ENCODE measurements at places on chromosomes 16 and 17.

- no peak for DNase-seq
- H3K4me3 ChIP-seq, result peak overlapping the region; percentile 94
- H3K36me3 ChIP-seq, result peaks cover 26% of the 10 kb centered on the region
- peaks cover 33% of the 10 kb centered on the region for H3K4me1 ChIP-seq
- peak overlapping the region; percentile 93 for H3K27ac ChIP-seq
Measured at GRCh38 chr16:29975134-29975538, 1.5 kb downstream of the TAOK2 start.

DNA sequence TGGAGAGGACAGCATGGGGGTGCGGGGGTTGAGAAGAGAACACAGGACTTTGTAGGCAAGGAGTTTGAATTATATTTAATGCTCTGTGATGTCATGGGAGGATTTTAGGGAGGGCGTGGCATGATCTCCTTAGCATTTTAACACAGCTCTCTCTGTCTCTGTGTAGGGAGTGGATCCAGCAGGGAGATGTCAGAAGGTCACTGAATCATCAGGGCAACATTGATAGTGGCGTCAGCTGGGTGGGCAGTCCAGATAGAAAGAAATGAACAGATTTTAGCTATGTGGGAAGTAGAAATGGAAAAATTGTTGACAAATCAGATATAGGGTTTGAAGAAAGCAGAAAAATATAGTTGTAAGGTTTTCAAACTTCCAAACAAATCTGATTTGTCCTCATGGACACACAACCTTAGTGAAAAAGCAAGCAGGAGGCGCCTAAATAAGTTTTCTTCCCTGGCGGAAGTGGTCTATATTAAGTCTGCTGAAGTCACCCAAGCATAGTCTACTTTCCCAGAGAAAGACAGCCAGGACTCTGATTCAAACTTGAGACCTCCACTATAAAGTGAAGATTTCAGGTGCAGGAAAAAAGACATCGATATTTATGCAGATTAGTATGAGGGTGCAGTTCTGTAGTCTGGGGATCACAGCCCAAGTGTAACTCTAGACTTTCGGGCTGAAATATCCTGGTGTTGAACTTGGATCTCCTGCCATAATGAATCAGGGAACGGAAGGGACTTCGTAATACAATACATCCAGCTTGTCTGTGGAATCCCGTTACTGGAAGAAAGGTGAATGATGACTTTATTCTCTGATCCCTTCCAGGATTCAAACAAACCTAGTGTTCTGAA, 10.1 kb upstream of the PCTP start:
- no peaks in the 10 kb centered on the region for H3K36me3 ChIP-seq
- H3K4me1 ChIP-seq, result peaks cover 9% of the 10 kb centered on the region
- no peak overlapping the region for H3K27ac ChIP-seq
- peaks cover 27% of the 10 kb centered on the region for H3K27me3 ChIP-seq

DNA sequence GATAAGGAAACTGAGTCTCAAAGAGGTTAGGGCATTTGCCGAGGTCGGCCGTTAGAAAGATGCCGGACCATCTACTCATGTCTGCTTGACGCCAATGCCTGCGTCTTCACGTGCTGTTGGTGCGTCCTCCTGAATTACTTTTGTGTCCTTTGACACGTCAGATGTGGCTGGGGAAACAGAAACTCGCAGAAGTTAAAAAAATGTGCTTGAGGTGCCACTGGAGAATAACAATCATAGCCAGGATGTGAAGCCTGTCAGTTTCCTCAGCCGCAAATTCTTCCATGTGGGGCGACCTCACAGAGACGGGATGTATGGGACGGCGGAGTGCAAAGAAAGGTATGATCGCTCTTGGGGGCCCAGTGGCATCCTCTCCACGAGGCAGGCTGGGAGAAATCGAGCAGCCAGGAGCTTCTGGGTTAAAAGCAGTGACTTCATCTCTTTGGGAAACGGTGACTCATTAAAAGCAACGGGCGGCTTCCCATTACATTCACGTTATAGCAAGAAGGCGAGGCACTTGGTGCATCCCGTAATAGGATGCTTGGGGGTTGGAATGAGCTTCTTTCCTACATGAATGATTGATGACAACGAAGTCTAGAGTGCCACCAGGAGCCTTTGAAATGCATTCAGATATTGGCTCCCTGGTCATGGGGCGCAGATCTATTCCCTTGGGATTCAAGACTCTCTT, 67.8 kb downstream of the BMERB1 start:
- H3K27ac ChIP-seq, result no peak overlapping the region
- no peak for DNase-seq
- H3K4me3 ChIP-seq, result no peak overlapping the region
- H3K36me3 ChIP-seq, result peaks cover 19% of the 10 kb centered on the region

DNA sequence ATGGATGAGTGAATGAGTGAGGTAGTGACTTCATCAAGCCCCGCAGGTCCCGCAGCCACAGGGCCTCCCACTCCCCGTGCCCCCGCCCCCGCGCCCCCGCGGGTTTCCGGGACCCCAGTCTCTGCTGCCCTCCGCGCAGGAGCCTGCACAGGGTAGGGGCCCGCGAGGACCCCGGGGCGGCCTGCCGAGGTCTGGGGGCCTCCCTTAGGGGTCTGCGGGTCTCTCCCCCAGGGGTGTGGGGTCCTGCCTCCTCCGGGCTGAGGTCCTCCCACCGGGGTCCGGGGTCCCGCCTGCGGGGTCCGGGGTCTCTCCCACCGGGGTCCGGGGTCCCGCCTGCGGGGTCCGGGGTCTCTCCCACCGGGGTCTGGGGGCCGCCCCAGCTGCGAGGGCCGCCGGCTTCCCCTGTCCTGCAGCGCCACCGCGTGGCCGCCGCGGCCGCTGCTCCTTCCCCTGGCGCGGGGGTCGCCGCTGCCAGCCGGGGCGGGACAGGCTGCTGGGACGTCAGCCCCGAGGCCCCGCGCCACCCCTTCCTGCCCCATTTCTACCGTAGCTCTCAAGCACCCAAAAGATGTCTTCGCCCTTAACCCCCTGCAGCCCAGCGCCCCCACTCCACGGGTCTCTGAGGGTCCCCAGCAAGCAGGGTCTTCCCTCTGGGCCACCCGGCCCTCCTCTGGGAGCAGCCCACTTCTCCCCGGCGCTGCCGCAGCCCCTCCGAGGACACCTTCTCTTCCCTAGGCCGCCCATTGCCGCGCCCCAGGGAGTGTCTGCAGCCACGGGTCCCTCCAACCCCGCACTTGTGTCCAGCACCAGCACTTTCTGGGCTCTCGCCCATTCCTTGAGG, 10.4 kb upstream of the CHMP6 start:
- DNase-seq, result peak; percentile 59
- peak overlapping the region; percentile 66 for H3K4me3 ChIP-seq
- H3K27ac ChIP-seq, result peak overlapping the region; percentile 57
- peaks cover 12% of the 10 kb centered on the region for H3K27me3 ChIP-seq

GRCh38 chr17:42697108-42697811, 14.9 kb downstream of the CNTNAP1 start:
- H3K4me3 ChIP-seq, result no peak overlapping the region
- H3K36me3 ChIP-seq, result peaks cover 7% of the 10 kb centered on the region
- H3K27ac ChIP-seq, result no peak overlapping the region

GRCh38 chr17:20992987-20993862, 49.6 kb downstream of the USP22 start:
- H3K4me3 ChIP-seq, result no peak overlapping the region
- H3K27ac ChIP-seq, result no peak overlapping the region
- no peaks in the 10 kb centered on the region for H3K27me3 ChIP-seq
- H3K36me3 ChIP-seq, result no peaks in the 10 kb centered on the region
- DNase-seq, result peak; percentile 62
- no peaks in the 10 kb centered on the region for H3K4me1 ChIP-seq

DNA sequence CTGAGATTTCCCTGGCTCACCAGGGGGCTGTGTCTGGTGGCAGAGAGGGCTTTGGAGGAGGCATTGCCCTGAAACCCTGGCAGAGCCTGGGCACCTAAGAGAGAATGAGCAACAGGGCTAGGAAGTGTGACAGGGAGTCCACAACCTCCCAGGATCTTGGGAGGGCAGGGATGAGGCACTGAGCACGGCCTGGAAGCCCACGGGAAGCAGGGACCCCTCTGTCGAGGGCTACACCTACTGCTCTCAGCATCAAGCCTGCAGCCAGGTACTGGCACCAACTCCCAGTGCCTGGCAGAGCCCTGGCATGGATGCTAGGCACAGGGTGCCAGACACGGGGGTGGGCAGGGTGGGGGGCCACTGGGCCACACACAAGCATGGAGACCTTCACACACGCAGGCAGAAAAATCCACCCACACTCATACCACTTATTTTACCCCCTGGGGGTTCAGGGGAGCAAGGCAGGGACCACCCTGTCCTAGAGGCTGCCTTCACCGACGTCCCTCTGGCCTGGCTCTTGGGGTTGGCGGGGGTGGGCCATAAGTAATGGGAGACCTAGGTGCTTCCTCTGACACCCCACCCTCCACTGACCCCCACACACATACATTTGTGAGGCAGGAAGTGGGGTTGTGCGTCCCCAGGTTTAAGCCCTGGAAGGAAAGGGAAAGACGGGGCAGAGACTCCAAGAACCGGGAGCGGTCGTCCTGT, 970 bp upstream of the HSD11B2 start:
- H3K4me3 ChIP-seq, result peak overlapping the region; percentile 77
- peak overlapping the region; percentile 76 for H3K27ac ChIP-seq
- H3K36me3 ChIP-seq, result no peaks in the 10 kb centered on the region
- H3K4me1 ChIP-seq, result peaks cover 10% of the 10 kb centered on the region
- H3K27me3 ChIP-seq, result peaks cover 35% of the 10 kb centered on the region

GRCh38 chr17:72116661-72117521, 3.9 kb upstream of the SOX9 start:
- no peak overlapping the region for H3K27ac ChIP-seq
- peaks cover 11% of the 10 kb centered on the region for H3K4me1 ChIP-seq
- no peak for DNase-seq

- H3K36me3 ChIP-seq, result peaks cover 22% of the 10 kb centered on the region
- peak within 1 kb of the TSS; percentile 96 for H3K4me3 ChIP-seq
- H3K27ac ChIP-seq, result peak within 1 kb of the TSS; percentile 97
Measured at GRCh38 chr16:29745853-29746345, at the start of gene C16orf54. Gene C16orf54, minus strand, starts transcription at chr16:29745990. Its CDS starts 1,039 bp downstream, at chr16:29744951.

All from activated naive CD8-positive, alpha-beta T cell treated with anti-CD3 and anti-CD28 coated beads, Interleukin-2, amount 50 U/mL, for 24 hours (primary cell).